Panc1 (cell line): ENCODE measurements at places on chromosomes 1 and 21. TPM values are rescaled to one million over a fixed set of nuclear protein-coding genes. Genes with fewer than 3 reads are reported as not detected.

The KIF17 gene
- total RNA-seq, result 3.9 TPM

- DNase-seq, result no peak
Observed at GRCh38 chr21:35517865-35518264, 468.8 kb upstream of the RUNX1 start.

The CNTN2 gene
- not detected for total RNA-seq

GRCh38 chr21:35002879-35003722 lies 46.0 kb downstream of the RUNX1 start:
- no peak for DNase-seq

- DNase-seq, result no peak
Observed at GRCh38 chr1:230249695-230250480, 176.2 kb downstream of the PGBD5 start.

- DNase-seq, result no peak
Observed at GRCh38 chr1:44288883-44289282, 66.2 kb downstream of the ERI3 start.

The ZRANB2 gene
- 64.9 TPM for total RNA-seq

DNA sequence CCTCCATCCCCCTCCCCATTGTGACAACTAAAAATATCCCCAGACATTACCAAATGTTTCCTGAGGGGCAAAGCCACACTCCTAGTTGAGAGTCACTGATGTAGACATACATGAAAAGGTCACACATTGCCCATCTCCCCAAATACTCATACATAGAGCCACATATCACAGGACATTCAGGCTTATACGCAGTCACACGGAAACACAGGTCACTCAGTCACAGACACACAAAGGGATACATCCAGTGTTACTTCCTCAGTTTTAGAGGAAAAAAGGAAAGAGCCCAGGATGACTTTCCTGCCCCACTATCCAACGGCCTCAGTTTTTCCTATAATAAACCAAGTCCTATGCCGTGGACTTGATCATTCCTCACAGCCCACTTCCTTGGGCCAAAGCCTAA lies 1.9 kb downstream of the SLC39A1 start:
- DNase-seq, result no peak

DNA sequence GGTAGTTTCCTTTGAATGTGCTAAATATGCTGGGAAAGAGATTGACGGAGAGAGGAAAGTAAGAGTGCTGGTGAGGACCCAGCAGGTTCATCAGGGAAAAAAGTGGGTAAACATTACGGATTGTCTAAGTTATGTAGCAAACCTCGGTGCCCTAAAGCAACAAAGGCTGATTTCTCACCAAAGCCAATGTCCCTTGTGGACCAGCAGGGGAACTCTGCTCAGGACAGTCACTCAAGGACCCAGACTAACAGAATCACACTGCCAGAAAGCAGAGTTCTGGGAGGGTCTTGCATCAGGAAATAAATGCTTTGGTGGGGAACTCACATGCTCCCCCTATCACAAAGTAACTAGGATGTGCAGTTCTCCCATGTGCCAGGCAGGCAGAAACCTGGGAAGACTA lies 1.7 kb upstream of the IKBKE start:
- DNase-seq, result no peak

DNA sequence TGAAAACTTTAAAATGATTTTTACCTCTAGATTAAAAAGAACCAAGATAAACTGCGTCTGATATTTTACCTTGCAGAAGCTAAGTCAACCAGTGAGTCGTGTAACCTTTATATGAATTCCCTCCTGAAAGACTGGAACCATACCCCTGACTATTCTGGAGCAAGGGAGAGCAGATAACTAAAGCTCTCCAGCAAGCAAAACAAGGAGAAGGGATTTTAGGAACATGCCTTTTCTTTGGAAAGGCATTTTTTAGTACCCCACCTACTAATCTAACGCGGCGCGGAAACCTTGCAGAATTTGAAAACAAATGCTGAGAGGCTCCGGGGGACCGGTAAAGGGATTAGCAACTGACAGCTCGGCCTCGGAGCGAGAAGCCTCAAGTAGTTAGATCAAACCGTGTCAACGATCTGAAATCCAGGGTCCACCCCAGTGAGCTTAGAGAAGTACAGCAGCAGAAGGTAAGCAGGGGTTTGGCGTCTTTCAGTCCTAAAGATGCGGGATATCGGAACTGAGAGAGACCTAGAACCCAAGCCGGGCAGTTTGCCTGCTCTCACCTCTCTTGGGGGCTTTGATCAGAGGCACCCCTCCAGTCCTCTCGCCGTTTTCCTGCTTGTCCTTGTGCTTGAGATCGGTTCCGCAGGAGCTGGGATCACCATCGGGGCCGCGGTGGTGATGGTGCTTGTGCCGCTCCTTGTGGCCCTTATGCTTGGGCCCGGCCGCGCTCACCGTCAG lies 954 bp downstream of the RSBN1 start:
- DNase-seq, result no peak

DNA sequence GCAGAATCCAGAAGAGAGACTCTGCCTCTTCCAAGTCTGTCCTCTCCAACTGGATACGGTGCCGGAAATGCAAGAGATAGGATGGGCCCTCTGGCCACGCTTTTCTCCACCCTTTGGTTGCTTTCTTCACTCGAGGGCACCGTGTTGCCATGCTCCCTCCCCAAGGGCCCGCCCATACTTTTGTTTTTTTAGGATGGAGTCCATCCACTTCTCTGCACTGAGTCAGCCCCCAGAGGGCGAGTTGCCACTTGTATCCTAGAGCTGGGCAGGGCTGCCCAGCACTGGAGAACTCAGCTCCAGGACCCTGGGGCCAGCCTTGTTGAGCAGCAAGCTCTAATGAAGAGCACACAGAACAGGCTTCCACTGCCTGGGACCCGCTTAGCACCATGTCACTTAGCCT lies 25.5 kb downstream of the IFNGR2 start:
- no peak for DNase-seq
